ENCODE measurements at places on chromosomes 4 and X.

DNA sequence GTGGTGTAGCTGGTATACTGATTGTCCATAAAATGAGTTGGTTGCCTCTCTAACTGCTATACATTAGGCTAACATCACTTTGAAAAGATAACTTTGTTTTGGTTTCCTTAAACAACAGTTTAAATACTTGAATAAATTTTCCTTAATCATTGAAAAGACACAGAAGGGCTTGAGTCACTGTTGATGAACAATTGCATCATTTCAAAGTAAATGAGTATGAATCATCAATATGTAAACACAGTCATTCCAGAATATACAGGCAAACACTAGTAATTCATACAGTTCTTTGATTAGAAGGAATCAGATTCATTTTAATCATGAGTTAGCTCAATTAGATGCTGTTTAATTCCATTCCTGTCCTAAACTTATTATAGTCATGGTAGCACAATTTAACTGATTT lies 160.6 kb downstream of the AFF2 start:
- DNase-seq = no peak

DNA sequence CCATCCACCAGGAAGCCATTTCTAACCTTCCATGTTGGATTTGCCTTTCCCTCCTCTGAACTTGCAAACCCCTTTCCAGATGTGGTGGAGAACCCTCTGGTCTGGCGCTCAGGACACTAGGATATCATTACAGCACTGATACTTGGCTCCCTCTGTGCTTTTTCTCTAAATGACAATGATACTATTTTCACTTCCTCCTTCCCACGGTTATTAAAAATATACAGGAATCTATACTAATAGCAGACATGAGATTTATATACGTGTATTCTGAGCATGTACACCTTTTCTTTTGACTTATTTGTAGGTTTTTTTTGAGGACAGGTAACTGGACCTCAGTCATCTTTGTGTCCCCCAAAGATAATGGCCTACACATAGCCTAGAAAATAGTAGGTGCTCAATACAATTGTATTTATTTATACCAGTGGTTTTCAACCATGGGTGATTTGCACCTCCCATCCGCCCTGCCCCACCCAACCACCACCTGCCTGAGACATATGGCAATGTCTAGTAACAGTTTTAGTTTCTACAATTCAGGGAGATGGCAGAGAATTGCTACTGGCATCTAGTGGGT lies 60.4 kb upstream of the PLAC8 start:
- DNase-seq = no peak

DNA sequence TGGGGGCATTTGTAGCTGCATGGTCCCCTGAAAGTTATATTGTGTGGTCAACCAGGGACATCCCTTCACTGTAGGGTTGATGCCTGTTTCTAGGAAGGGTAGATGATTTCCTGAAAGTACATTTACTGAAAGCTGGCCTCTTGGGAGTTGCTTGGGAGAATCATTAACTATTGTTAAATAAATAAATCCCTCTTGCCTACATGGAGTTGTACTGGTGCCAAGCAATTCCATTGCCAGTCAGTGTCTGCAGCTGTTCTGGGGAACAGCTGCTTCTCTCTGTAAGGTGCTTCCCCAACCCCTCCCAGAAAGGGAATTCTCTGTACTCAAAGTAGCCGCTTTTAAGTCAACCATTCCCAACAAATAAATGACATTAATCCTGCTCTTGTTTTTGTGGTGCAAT lies 51.1 kb downstream of the C4orf51 start:
- DNase-seq = no peak

- no peak for DNase-seq
Measured at GRCh38 chr4:103076747-103077347, at the start of gene SLC9B2. SLC9B2 (minus strand) TSS chr4:103076761; CDS start chr4:103067550, 9,211 bp downstream.

GRCh38 chrX:86148024-86148511 lies at the start of gene DACH2:
DACH2 (plus strand) TSS chrX:86148451.
- peak; percentile 2 for DNase-seq

- no peak for DNase-seq
Measured at GRCh38 chr4:70801265-70801809, 38.4 kb downstream of the GRSF1 start.

- no peak for DNase-seq
Measured at GRCh38 chr4:133143775-133144430, 5.2 kb upstream of the PCDH10 start.

Data from NCI-H2107 (cell line).